Activated T-helper 1 cell treated with anti-CD3 and anti-CD28 coated beads, Interleukin-2, amount 50 U/mL, for 16 hours (primary cell): ENCODE measurements at places on chromosomes 3 and 15.

- DNase-seq = no peak
Measured at GRCh38 chr3:27596921-27597320, 112.7 kb upstream of the SLC4A7 start.

GRCh38 chr15:73955861-73956742 is 29.8 kb downstream of the LOXL1 start:
- DNase-seq = no peak

DNA sequence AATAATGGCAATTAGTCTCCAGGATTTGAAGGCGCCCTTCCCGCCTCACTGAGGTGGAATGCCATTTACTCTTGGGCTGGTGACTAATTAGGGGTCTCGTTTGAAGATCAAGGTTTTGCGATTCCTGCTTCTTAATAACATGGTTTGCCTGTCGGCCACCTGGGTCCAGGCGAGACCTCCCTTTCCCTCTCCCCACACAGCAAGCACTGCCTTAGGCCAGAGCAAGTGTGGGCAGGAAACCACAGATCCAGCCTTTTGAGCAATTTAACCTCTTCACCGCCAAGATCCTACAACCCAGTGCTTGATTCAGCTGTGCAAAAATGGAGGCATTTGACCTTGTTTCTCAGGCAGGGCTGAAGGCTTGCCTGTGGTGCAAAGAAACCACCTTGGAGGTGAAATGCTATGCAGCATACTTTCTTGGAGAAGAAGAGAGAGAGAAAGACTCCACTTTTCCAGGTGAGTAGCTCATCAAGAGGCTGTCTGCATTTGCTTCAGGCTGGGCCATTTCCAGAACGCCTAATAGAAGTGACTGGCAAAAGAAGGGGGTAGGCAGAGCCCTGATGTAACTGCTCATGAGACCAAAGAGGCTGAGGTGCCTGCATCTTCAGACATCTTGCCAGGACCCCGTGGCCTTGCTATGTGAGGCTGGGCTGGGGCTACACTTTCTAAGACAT is 34.1 kb upstream of the WNT5A start:
- DNase-seq = no peak

GRCh38 chr15:49306551-49306950 is 116.5 kb upstream of the FGF7 start:
- no peak for DNase-seq

DNA sequence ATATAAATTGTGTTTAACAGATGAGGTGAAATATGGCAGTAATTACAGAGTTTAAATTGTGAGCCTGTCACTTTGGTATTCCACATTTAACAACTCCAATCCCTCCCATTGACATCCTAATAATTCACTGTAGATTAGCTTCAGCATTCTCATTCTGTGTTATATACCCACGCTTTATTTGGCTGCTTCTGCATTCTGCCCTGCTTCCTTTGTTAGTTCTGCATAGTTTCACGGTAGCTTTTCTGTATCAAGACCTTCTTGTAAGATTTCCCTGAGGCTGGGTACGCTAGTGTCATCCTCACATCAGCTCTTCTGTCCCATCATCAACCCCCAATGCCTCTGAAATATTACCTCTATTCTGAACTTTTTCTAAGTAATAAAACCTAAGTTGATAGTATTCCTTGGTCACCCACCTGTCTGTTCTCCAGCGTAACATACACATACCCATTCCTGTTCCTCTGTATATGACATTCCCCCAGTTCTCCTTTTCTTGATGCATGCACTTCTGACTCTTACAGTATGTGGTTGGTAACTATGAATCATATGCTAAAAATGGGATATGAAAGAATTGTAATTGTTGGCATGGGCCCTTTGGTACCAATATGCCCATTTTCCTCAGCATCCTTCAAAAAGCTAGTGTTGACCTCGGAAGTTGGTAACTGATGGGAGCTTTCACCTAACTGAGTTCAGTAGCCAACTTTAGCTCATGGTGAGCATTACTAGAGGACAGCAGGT is 171.2 kb downstream of the KLHL25 start:
- no peak for DNase-seq

GRCh38 chr3:156471431-156471830 is 83.5 kb downstream of the SSR3 start:
- DNase-seq = no peak

DNA sequence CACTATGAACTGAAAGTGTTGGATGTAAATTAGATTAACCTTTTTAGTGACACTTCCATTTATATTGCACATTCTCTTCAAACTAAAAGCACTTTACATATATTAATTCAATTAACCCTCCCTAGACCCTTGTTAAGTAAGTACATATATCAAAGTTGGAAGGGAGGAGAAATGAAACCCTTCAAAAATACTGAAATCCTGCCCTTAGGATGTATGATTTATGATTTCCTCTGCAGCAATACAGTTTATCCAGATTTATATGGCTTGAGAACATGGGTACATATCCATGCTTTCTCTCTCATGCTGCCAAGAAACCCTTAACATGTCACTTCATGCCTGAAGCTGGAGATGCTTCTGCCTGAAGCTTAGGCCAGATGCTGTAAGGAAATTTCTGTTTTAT is 11.0 kb downstream of the CLSTN2 start:
- DNase-seq = no peak

- no peak for DNase-seq
Measured at GRCh38 chr15:78255421-78256043, 8.8 kb upstream of the DNAJA4 start.

GRCh38 chr15:98865397-98866339 is 141.9 kb downstream of the PGPEP1L start:
- DNase-seq = peak; percentile 53

- DNase-seq = no peak
Measured at GRCh38 chr15:32852017-32852416, 134.2 kb downstream of the GREM1 start.

DNA sequence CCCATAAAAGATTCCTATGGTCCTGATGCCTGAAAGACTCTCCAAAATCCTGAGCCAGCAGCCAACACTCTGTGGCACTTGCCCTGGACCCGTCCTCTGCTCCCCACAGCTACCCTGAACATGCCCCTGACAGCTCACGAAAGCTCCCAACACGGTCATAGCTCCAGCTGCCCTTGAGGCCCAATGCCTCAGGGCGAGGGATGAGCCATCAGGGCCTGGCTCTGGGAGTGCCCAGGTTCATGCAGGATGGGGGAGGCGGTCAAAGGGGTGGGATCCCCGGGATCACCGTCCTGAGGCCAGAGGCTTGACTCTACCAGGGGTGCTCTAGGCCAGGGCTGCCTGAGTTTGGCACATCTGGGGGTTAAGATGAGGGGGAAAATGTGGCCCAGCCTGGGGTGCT is 72.7 kb upstream of the RPL32 start:
- no peak for DNase-seq

GRCh38 chr3:72411843-72412242 is 436.4 kb downstream of the SHQ1 start:
- DNase-seq = no peak

DNA sequence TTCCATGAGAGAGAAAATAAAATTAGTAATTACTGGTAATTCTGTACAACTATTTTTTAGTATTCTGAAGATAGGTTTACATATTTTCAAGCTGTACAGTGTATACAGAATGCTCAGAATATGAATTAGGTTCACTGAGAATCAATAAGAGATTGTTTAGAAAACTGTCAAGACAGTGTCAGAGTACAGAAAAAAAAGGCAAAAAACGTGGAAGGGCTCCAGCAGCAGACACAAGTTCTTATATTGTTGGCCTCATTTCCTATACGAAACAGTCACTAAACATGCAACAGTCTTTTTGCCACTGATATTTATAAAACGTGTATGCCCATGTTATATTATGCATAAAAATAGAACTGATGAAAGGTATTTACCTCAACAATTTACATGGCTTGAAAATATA is 103.9 kb downstream of the ISL2 start:
- no peak for DNase-seq

DNA sequence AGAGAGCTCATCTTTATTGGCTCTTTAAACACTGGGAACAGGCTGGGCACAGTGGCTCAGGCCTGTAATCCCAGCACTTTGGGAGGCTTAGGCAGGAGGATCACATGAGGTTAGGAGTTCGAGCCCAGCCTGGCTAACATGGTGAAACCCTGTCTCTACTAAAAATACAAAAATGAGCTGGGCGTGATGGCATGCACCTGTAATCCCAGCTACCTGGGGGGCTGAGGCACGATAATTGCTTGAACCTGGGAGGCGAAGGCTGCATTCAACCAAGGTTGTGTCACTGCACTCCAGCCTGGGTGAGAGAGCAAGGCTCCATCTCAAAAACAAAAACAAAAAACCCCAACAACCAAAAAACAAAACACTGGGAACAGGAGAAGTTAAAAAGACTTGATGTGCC is 72.1 kb downstream of the CHAC1 start:
- DNase-seq = no peak

- no peak for DNase-seq
Measured at GRCh38 chr3:30438126-30438525, 168.3 kb upstream of the TGFBR2 start.

- no peak for DNase-seq
Measured at GRCh38 chr3:1561427-1561826, 468.6 kb downstream of the CNTN6 start.

GRCh38 chr15:66735909-66736305 is 33.9 kb downstream of the SMAD6 start:
- no peak for DNase-seq
